GM20000 (cell line): ENCODE measurements at places on chromosomes 11 and 22.

DNA sequence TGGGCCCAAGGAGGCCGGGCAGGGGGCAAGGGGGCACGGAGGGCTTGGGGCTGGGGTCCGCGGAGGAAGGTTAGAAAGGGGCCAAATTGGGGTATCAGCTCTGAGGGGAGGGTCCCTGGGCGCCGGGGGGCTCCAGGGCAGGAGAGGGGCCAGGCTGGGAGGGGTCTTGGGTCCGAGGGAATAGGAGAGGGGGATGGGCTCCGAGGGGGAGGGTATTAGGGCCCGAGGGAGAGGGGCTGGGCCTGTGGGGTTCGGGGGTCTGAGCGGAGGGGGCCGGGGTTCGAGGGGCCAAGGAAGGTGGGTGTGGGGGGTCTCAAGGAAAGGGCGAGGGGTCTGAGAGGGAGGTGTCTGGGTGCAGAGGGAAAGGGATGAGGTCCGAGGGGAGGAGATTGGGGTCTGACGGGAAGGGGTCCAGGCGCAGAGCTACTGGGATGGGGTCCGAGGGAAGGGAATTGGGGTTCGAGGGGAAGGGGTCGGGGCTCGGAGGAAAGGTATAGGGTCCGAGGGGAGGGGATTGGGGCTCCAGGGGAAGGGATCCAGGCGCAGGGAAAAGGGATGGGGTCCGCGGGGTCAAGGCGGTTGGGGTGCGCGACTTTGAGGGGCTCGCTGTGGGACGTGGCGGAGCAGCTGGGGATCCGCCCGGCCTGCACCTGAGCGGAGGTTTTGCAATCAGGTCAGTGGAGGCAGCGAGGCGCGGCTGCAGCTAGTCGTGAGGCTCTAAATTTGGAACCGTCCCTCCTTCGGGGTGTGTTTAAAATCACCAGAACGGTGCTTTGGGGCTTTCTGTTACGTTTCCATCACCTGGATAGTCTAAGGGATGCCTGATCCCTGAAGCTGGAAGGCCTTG lies 728 bp downstream of the CTTN start:
- DNase-seq: peak; percentile 75

GRCh38 chr11:36228689-36229088 lies 60.5 kb downstream of the COMMD9 start:
- no peak for DNase-seq

GRCh38 chr11:65802841-65803240 lies 16.0 kb downstream of the OVOL1 start:
- peak; percentile 83 for DNase-seq

- peak; percentile 78 for DNase-seq
Measured at GRCh38 chr22:25202290-25202921, 2.7 kb downstream of the CRYBB3 start.

GRCh38 chr22:17121233-17122195 lies at the start of gene TMEM121B:
Gene TMEM121B (minus strand): TSS chr22:17121360. CDS start chr22:17121127, 233 bp downstream.
- no peak for DNase-seq

DNA sequence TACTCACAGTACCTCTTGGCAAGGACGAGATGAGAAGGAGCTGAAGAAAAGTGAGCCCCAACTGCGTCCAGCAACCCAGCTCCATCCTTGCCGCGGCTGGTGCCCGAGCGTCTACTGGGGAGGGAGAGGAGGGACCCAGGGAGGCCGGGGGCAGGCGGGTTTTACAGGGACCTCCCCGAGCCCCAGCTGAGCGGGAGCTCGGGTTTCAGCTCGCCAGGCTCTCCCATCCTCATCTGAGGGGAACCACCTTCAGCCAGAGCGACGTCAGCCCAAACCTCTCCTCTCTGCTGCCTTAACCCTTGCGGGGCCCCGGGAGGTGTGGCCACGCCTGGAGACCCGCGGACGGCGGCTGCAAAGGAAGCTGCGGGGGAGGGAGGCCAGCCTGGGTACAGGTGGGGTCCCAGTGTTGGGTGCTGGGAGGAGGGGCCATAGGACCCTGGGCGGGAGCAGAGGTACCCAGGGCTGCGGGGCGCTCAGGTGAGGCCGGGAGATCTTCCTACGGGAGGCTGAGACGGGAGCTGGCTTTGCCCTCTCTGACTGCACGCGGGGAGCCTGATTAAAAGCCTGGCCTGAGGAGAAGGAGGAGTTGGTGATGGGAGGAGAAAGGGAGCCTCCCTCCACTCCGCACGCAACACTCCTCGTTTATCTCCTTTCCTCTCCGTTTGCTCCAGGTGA lies at the start of gene PAMR1:
Gene PAMR1, minus strand, starts transcription at position 116 of the 675 bp plus-strand sequence. Its CDS starts 31 bp downstream, at position 85.
- peak; percentile 21 for DNase-seq

- DNase-seq: no peak
Measured at GRCh38 chr11:57164317-57164716, 17.4 kb upstream of the LRRC55 start.

- DNase-seq: no peak
Measured at GRCh38 chr11:97717922-97718321, 1302.8 kb upstream of the CNTN5 start.

- DNase-seq: peak; percentile 93
Measured at GRCh38 chr22:50469377-50470305, 5.2 kb downstream of the SBF1 start.

DNA sequence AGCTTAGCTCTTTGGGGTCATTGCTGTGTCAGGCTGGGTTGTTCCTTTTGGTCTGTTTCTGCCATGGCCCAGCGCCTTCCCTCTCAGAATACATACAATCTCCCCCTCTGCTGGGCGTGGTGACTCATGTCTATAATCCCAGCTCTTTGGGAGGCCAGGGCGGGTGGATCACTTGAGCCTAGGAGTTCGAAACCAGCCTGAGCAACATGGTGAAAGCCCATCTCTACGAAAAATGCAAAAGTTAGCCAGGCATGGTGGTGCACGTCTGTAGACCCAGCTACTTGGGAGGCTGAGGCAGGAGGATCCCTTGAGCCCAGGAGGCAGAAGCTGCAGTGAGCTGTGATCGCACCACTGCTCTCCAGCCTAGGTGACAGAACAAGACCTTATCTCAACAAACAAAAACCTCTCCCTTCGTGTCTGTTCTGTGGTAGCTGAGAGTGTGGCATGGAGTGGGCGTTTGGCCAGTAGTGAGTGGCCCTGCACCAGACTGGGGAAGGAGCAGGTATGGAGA lies 46.7 kb upstream of the RAB1B start:
- DNase-seq: no peak

GRCh38 chr11:79422866-79423265 lies 18.0 kb downstream of the TENM4 start:
- no peak for DNase-seq

DNA sequence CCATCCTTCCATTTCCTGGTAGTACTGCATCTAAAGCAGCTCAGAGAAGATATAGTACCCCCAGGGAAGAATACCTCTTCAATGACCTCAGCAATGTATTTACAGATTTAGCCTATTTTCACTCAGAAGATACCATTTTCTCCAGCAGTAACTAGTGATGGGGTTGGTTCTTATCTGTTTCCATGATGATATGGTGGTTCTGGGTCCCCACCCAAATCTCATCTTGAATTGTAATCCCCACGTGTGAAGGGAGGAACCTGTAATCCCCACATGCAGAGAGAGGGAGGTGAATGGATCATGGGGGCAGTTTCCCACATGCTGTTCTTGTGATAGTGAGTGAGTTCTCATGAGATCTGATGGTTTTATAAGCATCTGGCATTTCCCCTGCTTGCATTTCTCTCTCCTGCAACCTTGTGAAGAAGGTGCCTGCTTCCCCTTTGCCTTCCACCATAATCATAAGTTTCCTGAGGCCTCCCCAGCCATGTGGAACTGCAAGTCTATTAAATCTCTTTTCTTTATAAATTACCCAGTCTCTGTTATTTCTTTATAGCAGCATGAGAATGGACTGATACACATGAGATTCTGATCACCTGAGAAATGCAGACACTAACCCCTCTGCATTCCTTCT lies 139.2 kb downstream of the CCDC81 start:
- DNase-seq: no peak

DNA sequence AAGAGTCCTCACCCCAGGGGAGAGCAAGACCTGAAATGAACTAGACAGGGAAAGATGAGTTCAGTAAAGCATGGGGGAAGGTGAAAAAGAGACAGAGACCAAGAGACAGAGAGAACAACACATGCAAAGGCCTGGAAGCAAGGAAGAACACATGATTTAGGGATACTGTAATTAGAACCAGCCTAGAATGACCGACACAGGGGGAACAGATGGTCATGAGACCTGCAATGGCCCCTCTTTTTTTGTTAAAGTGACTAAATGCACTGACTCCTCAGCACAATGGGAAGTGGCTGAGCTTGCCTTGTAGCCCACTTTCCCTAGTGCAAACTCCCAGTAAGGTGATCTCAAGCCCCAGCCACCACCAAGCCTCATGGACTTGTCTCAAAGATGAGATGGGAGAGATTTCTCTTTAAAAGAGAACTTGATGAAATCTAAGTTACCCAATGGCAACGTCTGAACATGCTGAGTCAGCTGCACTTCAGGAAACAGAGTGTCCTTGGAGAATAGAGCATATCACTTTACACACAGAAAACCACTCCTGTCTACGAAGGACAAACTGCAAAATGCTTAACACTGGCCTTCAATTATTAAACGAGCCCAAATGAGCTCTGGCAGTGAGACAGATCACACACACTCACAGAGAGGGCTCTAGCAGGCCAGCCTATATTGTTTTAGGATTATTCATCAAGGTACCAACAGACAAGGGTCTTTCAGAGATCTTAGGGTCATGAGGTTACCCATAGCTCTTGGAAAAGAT lies 91.0 kb downstream of the SERGEF start:
- no peak for DNase-seq

DNA sequence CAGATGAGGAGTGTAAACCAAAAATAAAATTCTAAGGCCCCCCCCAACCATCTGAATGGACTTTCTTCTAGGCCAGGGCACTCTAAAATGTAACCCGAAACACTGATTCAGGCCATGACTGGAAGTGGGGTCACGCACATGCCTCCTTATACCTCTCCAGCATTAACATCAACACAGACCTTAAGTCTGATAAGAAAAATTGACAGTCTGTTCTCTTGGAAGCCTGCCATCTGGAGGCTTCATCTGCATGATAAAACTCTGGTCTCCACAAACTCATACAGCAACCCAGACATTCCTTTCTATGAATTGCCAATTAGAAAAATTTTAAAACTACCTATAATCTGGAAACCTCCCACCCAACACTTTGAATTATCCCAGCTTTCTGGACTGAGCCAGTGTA lies 3.9 kb upstream of the SERGEF start:
- no peak for DNase-seq

- no peak for DNase-seq
Measured at GRCh38 chr22:17949642-17950473, 74.5 kb downstream of the MICAL3 start.

DNA sequence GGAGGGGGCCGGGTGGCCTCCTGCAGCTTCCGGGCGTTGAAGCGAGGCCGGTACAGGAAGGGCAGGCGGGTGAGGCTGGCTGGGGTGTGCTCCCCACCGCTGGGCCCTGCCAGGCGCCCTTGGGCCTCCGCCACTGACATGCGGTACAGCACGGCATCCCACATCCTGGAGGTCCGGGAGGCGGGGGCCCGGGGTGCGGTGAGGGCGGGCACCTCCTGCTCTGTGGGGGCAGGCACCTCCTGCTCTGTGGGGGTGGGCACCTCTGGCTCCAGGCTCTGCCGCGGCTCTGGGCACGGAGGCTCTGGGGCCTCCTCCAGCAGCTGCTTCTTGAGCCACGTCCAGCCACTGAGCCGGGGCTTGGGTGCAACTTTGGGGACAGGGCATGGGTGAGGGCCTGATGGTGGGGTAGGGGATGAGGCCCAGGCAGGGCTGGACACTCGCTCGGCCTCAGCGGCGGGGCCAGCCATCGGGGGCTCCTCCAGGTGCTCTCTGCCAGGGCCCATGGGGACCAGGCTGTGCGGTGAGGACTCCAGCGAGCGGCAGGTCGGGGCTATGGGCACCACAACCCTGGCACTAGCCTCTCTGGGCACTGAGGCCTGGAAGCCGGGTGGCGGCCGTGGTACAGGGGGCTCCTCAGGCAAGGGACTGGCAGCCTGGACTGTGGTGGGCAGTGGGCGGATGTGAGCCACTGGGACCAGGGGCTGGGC lies 2.3 kb downstream of the PRR33 start:
- DNase-seq: peak; percentile 19

- DNase-seq: no peak
Measured at GRCh38 chr11:47731475-47731874, 16.3 kb upstream of the AGBL2 start.

GRCh38 chr11:15640318-15640717 lies 525.6 kb downstream of the INSC start:
- DNase-seq: no peak

- no peak for DNase-seq
Measured at GRCh38 chr22:34783436-34783835, 282.5 kb upstream of the ISX start.

- DNase-seq: no peak
Measured at GRCh38 chr11:117334896-117335295, 7.2 kb downstream of the CEP164 start.

DNA sequence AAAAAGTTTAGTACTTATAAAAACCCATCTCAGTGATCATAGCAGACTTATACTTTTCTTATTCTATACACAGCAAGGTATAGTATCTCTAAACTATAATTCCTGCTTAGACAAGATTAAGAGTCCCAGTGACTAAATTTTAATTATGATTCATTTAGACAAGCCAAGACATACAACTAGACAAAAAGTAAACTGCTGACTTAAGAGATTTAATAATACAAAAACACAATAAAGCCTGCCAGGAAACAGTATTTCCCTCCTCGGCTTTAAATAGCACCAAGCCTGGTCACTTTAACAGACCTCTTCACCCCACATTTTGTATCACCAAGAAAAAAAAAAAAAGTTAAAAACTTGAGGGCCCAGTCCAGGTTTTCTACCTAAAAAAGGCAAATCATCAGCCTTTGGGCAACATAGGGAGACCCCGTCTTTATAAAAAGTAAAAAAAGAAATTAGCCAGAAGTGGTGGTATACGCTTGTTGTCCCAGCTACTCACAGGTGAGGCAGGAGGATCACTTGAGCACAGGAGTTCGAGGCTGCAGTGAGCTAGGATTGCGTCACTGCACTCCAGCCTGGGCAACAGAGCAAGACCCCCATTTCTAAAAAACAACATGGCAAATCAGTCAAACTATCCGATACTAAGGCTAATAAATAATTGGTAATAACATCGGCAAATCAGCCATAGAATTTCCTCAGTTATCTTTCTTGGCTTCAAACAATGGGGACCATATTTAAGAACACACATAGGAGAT lies 53.8 kb downstream of the SIK3 start:
- DNase-seq: no peak

- no peak for DNase-seq
Measured at GRCh38 chr11:75839851-75840250, 24.8 kb downstream of the UVRAG start.

GRCh38 chr11:93541884-93542810 lies 1.0 kb downstream of the SMCO4 start:
- DNase-seq: peak; percentile 79

GRCh38 chr22:37355174-37355573 lies 72.1 kb downstream of the ELFN2 start:
- DNase-seq: no peak

GRCh38 chr11:44456544-44457300 lies 108.7 kb upstream of the CD82 start:
- no peak for DNase-seq

- no peak for DNase-seq
Measured at GRCh38 chr11:99773646-99774045, 752.9 kb downstream of the CNTN5 start.
